ENCODE measurements at places on chromosomes 6 and 20.

DNA sequence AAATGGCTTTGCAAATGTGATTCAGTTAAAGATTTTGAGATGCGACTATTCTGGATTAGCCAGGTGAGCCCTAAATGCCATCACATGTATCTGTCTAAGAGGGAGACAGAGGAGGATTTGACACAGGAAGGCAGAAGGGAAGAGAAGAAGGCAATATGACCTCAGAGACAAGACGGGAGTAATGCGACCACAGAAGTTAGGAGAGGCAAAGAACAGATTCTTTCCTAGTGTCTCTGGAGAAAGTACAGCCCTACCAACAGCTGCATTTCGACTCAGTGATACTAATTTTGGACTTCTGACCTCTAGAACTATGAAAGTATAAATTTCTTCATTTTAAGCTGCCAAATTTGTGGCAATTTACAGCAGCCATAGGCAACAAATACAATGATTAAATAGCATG, 24.2 kb upstream of the TPD52L1 start:
- no peak for DNase-seq

DNA sequence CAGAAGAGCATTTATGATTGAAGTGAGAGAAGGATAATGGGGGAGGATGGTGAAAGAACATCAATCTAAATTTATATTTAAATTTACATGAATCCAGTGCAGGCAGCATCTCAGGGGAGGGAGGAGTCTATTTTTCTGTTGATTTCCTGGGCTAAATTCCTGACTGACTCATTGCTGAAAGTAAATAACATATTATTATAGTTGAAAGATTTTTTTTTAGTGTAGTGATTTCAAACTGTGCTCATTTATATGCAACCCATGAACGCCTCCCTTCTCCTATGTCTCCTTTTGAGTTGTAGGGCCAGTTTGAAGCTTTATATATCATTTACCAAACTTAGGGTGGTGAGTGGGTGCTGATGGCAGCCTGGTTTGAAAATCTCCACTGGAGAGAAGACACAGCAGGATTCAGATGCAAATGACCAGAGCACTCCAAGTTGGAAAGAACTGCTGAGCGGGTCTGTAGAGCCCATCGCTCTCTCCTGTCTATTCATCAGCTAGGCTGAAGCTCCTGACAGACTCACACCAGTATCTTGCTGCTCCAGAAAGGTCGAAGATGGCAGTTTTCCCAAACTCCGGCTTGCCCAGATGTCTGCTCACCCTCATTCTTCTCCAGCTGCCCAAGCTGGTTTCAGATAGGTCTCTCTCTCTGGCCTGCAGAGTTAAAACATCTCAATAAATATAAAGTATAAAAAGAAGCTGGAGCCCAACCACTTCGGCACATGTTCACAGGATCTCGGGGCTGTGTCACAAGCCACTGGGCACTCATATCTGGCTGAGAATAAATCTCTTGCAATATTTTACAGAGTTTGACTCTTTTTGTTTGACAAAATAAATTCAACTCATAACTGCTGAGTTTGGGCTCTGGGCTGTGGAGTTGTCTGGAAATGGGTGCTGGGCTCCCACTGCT, 18.3 kb downstream of the BTN2A1 start:
- no peak for DNase-seq

GRCh38 chr6:90435207-90435899, 138.7 kb upstream of the BACH2 start:
- DNase-seq = no peak

GRCh38 chr6:134510920-134511319, 193.0 kb upstream of the SGK1 start:
- no peak for DNase-seq

GRCh38 chr6:16741112-16742016, 19.9 kb downstream of the ATXN1 start:
- no peak for DNase-seq

DNA sequence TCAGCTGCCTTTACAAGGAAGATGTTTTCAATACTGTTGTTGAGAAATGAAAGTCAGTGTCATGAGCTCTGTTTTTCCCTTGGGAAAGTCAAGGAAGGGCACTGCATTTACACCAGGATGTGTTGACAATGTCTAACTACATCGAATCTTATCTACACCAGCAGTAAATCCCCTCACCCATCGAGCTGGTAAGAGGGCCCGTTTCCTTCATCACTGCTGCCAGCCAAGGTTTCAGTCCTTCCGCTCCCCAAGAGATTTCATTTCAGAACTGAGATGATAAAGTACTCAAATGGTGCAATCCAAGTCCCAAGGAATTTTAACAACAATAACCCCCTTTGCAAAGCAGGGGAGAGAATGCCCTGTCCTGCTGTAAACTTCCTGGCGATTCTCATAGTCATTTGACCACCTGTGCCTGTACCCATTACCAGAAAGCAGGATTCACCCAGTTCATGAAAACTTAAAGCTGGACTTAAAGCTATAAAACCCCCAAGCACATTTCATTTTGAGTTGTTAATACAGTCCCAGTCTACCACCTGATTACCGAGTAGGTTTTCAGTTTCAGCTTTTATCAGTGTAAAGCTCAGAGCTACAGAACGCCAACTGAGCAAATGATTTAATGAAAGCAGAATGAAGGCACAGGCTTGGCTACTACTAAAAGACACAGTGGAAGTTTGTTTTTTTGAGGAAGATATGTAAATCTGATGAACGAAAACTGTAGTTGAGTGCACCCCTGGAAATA, 122.5 kb upstream of the TAB2 start:
- no peak for DNase-seq

DNA sequence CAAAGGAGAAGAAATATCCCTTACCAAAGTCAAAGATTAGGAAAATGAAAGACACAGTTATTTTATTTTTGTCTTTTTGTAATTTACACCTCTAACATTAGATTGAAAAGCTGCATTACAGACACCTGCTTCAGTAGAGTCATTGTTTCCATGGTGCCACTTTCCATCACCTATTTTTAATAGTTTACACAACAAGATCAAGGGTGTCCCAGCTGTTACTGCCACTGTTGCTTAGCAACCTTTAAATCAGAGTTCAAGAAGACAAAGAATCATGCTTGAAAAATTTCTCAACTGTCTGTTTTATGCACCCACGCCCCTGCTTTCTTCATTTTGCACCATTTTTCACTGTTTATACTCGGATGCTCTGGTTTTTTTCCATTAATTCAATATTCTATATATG, 668.2 kb upstream of the GJE1 start:
- DNase-seq = no peak

GRCh38 chr20:19626896-19627295, 131.2 kb upstream of the RIN2 start:
- no peak for DNase-seq

DNA sequence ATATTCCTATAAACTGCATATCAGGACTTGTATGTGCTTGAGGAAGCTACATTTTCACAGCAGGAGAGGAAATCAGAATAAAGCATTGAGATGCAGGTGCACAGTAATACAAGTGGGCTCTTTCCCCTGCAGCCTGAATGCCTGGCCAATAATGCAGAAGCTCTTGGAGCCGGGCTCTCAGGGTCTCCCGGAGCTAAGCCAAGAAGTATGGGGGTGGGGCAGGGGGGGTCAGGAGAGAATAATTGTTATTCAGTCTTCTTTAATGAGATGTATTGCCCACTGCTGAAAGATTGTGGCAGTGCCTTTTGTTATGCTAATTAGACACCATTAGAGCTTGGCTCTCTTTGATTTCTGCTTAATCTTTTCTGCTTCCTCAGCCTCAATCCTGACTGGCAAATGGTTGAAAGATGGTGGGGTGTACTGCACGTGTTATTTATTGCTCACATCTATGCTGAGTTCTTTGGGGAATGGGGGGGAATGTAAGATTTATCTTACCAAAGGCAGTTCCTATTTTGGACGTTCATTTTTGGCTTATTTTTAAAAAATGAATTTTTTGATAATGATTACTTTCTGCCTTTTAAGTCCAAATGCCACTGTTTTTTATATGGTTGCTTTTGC, 407.6 kb upstream of the SOX4 start:
- no peak for DNase-seq

DNA sequence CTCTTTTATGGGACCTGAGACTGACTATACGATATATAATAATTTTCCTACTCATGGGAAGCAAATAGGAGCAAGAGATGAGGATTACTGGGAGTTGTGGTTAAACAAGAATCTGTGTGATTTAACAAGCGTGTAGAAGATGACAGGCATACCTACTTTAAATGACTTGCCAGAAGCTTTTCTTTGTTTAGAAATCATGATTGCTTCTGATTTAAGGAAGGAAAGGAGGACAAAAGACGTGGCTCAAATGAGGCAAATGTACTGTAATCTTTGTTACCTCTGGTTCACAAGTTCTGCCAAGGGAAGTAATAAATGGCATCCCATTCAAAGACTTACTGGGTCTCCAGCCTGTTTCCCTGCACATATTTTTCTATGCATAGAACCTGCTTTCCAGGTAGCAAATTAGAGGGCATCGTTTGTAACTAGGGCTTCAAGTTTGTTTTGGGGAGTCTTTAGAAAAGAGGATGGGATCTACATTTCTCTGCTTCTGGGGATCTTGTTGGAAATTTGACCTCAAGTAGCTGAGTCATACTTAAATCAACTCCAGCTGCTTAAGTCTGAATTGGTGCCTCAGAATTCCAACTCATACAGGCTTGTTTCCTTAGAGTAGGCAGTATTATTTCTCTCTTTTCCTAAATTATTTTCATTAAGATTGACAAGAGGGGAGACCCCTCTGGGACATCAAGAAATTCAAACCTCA, 2.9 kb upstream of the TRMT11 start:
- no peak for DNase-seq

DNA sequence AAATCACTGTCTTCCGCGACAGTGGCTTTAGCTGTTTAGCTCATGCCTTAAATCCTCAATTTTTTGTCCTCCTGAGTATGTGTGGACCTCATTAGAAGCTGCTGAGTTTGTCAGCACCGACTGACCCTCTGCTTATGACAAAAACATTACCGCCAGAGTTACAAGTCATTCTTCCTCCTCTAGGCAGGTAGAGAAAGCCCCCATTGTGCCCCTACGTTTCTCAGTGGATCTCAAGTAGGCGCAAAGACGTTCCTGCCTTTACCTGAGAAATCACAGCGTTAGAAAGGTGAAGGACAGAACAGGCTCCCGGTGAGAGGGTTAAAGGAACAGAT, 227.3 kb upstream of the PDE10A start:
- no peak for DNase-seq

- DNase-seq = no peak
These were observed 25.8 kb upstream of the TPBG start for GRCh38 chr6:82337688-82338257.

- no peak for DNase-seq
These were observed 271.5 kb upstream of the CDYL start for GRCh38 chr6:4504700-4505099.

DNA sequence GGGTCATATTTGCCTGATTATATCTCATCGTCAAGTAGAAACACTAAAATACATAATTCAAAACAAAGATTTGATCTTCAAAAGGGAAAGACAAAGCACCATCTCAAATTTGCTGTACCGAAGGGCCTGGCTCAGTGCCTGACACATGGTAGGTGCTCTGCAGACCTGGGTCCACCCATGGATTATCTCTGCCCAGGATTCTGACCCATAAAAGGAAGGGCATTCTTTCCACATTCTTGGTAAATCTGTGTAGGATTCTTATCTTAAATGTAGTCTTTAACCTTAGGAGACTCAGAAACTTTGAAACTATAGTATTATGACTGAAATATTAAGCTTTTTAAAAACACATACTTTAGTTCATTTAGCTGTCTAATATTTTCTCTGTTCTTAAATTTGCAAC, 274.1 kb upstream of the FLRT3 start:
- no peak for DNase-seq

- no peak for DNase-seq
These were observed at the start of gene SLC26A8 for GRCh38 chr6:36023996-36024795. Gene SLC26A8 (minus strand): TSS chr6:36024641. CDS start chr6:36019707, 4,934 bp downstream.

DNA sequence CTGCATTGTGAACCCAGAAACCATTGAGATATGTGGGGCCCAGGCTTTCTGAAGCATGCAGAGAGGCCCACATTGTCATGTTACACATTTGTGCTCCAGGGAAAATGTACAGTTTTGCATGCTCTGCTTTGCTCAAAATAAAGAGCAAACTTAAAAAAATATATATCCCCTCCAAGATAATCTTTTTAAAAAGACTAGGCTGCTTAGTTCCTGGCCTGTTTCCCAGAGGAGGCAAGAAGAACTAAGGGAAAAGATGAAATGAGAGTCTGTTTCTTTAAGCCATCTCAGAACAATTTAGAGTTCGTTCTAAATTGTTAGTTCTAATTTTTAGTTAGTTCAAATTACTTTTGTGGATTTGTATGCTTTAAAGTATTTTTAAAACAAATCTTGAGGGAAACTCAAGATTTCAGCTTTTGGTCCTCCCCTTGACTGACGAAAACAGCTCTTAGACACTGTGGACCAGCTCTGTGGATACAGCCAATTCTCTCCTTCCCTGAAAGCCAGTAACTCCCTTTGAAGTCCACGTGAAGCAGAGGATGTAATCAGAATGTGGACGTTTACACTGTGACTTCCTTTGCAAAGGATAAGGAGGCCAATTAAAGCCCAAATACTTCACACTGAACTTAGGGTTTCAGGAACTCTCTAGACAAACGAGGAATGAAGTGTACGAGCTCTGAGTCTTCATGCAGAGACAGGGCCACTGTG, 84.7 kb downstream of the CD164 start:
- no peak for DNase-seq

- no peak for DNase-seq
These were observed 563.1 kb upstream of the JARID2 start for GRCh38 chr6:14682812-14683211.

GRCh38 chr6:144263786-144264185, 21.3 kb upstream of the UTRN start:
- no peak for DNase-seq

DNA sequence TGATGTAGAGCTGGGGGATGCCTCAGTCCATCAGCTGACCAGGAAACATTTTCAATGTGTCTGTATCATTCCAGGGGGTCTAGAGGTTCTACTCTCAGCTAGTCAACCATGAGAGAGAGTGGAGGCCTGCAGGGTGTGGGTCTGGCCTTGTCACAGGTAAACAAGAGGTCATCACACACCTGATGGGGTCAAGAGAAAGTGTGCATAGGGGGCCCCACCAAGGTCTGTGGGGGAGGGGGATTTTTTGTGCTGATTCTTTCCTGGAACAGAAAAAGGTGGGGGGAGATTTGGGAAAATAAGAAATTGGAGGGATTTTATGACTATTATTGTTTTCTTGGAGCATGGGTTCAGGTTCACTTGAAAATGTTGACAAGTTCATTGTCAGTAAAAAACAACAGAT, 8.9 kb upstream of the UNC93A start:
- DNase-seq = no peak

DNA sequence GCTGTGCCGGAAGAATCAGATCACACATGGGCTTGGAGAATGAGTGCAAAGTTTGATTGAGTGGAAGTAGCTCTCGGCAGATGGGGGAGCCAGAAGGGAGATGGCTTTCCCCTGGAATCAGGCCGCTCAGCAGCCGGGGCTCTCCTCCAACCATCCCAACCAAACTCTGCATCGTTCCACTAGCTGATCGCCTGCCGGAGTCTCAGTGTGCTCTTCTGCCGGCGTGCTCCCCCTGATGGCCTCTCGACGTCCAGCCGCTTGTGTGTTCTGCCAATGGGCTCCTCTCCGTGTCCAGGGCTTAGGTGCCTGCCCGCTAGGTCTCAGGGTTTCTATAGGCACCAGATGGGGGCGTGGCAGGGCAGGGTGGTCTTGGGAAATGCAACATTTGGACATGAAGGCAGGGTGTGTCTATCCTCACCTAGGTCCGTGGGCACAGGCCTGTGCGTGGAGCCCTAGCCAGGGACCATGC, 4.9 kb upstream of the BIRC7 start:
- no peak for DNase-seq
